CD8-positive, alpha-beta memory T cell (primary cell): ENCODE measurements at places on chromosomes 6 and 20. TPM values are rescaled to one million over a fixed set of nuclear protein-coding genes. Genes with fewer than 3 reads are reported as not detected.

- DNase-seq = no peak
Observed at GRCh38 chr6:16876201-16876600, 114.9 kb upstream of the ATXN1 start.

VARS2 gene
- total RNA-seq = 86.0 TPM

- DNase-seq = no peak
Observed at GRCh38 chr6:24859132-24859531, 60.4 kb upstream of the ARMH2 start.

SNAI1 gene
- total RNA-seq = 0.49 TPM

TRIM15 gene
- not detected for total RNA-seq

DNA sequence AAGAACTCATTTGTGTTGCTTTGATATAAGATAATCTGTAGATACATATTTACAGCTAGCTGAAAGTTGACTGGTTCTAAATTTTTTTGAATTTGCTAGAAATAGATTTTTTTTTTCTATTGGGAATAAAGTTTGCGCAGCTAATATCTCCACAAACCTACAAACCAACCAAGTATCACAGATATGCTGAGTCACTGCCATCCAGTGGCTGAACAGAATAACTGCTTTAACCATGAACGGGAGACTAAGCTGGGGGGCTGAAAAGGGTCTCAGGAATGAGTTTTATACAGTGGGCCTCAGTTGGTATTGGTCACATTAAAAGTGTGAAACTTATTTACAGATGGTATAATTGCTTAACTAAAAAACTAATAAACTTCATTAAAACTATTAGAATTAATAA is 326.7 kb upstream of the CNR1 start:
- no peak for DNase-seq

DUSP22 gene
- total RNA-seq = 24.4 TPM

BTNL2 gene
- total RNA-seq = not detected

DNA sequence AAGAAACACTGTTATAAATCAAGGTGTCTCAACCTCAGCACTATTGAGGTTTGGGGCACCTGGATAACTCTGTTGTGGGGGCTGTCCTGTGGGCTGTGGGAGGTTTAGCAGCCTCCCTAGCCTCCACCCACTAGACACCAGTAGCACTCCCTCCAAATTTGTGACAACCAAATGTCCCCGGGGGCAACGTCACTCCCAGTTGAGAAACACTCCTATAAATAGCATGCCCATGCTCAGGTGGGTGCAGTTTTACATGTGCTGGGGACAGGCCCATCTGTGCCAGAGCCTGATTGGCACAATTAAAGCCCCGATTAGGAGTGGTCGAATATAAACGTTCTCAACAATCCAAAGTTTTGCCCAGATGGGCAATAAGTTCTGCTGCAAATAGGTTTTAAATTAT is 78.9 kb downstream of the FAM50B start:
- DNase-seq = no peak

- no peak for DNase-seq
Observed at GRCh38 chr20:35273449-35274171, 4.3 kb downstream of the MMP24OS start.

GRCh38 chr6:18016698-18017097 is 29.3 kb upstream of the KIF13A start:
- DNase-seq = no peak

RNF144B gene
- 0.98 TPM for total RNA-seq

DNA sequence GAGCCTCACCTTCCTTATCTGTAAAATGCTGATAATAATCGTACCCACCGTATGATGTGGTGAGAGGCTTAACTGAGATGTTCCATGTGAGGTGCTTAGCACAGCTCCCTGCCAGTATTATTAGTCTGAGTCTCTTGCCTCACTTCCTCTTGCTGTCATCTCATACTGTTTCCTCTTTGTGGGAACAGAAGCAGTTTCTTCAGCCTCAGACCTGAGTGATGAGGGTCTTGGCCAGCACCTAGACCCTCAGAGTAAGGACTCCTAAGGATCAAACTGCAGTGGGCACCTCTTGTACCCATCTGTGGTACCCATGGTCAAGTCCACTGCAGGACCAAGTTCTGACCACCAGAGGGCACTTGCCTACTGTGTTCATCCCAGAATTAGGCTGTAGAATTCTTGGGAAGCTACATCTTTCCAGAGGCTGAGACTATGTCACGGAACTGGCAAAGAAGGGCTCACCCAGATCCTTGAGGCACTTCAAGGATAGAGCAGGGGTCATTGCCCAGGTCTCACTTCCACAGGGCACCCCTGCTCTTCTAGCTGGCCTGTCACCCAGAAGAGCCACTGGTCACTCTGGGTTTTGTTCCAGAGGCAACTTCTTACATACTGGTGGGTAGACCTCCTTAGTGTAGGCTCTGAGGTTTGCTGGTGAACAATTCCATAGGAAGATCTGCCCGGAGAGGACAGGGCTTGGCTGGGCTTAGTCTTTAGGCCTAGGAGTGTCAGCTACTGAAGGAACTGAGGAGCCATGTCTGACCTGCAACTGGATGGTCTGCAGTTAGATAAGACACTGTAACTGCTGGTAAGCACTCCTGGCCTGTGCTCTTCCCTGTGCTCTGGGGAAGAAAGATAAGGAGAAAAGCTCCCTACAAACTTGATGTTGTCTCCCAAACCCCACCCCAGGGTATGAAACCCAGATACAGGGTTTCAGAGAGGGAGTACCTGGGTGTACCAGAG is 20.6 kb upstream of the SGK2 start:
- peak; percentile 61 for DNase-seq

POLR3F gene
- total RNA-seq = 17.3 TPM

- no peak for DNase-seq
Observed at GRCh38 chr20:62665153-62665754, 23.0 kb downstream of the SLCO4A1 start.
